ENCODE measurements at places on chromosomes 16 and 17. TPM values are rescaled to one million over a fixed set of nuclear protein-coding genes. Genes with fewer than 3 reads are reported as not detected.

LPCAT2 gene
- 18.8 TPM for total RNA-seq

EVI2B gene
- total RNA-seq: 25.1 TPM

TMEM107 gene
- total RNA-seq: 15.0 TPM

AIPL1 gene
- not detected for total RNA-seq

KCNJ12 gene
- 3.0 TPM for total RNA-seq

HOXB8 gene
- 0.32 TPM for total RNA-seq

AGRP gene
- 1.9 TPM for total RNA-seq

TBX2 gene
- 119 TPM for total RNA-seq

PABPN1L gene
- total RNA-seq: not detected

PNMT gene
- 0.38 TPM for total RNA-seq

DNA sequence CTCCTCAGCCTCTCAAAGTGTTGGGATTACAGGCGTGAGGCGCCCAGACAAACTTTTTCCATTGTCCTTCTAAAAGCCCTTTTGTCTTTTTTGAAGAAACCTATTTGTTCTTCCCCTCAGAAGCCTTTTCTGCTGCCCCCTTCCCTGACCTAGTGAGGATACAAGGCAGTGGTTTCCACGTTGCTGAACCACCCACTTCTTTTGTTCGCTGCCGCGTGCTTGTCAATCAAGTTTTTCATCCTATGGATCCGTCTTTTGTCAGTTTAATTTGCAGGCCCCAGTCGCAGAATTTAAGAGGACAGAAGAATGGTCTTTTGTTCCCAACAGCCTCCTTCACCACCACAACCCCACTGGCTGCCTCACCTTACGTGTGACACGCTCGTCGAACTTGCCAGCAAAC is 20.2 kb upstream of the GNG13 start:
- H3K27me3 ChIP-seq: no peaks in the 10 kb centered on the region
- no peak overlapping the region for H3K27ac ChIP-seq
- no peak overlapping the region for H3K4me3 ChIP-seq
- no peaks in the 10 kb centered on the region for H3K36me3 ChIP-seq
- H3K4me1 ChIP-seq: no peaks in the 10 kb centered on the region
- DNase-seq: no peak

- H3K27ac ChIP-seq: peak overlapping the region; percentile 18
- H3K4me3 ChIP-seq: no peak overlapping the region
- no peak for DNase-seq
- peaks cover 39% of the 10 kb centered on the region for H3K4me1 ChIP-seq
- no peaks in the 10 kb centered on the region for H3K36me3 ChIP-seq
These were observed 104.9 kb downstream of the ADCY9 start for GRCh38 chr16:4011225-4011939.

DNA sequence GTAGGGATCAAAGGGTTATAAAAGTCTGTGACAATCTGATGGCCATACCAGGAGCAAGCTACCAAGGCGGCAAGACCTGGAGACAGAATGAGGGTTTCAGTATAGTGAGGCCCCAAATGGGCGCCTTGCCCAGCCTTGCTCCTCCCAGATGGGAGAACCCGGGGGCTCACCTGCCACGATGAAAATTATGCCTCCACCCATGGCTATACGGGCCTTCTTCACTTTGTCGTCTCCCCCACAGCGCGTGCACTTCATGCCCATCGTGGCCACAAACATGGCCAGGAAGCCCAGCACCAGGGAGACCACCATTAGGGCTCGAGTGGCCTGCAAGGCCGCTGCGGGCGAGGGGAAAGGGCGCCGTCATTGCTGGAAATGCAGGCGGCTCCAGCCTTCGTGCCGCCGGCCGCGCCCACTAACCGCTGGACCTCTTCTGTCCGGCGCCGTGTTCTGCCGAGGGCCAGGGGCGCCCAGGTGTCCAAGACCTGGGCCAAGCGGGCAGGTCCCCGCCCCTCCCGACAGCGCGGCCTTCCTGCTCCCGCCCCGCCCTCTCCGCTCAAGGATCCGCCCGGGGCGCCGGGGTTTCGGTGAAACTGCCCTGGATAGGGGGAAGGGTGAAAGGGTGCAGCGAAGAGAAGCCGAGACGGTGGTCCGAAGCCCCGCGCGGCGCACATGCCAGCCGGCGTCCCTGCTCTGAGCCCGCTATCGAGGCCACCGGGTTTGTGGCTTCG is 1.5 kb downstream of the CLDN7 start:
- H3K27me3 ChIP-seq: peaks cover 10% of the 10 kb centered on the region
- peaks cover 46% of the 10 kb centered on the region for H3K36me3 ChIP-seq
- H3K4me3 ChIP-seq: peak overlapping the region; percentile 59
- peak; percentile 67 for DNase-seq
- H3K4me1 ChIP-seq: peaks cover 46% of the 10 kb centered on the region
- peak overlapping the region; percentile 86 for H3K27ac ChIP-seq

DNA sequence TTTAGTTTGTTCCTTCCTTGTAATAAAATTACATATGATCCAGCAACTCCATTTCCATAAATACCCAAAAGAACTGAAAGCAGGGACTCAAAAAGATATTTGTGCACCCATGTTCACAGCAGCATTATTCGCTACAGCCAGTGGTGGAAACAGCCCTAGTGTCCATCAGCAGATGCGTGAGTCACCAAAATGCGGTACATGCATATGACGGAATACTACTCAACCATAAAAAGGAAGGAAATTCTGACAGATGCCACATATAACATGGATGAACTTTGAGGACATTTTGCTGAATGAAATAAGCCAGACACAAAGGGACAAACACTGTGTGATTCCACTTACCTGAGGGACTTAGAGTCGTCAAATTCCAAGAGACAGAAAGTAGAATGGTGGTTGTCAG is 9.1 kb upstream of the SLC47A2 start:
- H3K36me3 ChIP-seq: no peaks in the 10 kb centered on the region
- no peak for DNase-seq
- no peak overlapping the region for H3K4me3 ChIP-seq
- peak overlapping the region; percentile 78 for H3K27ac ChIP-seq

DNA sequence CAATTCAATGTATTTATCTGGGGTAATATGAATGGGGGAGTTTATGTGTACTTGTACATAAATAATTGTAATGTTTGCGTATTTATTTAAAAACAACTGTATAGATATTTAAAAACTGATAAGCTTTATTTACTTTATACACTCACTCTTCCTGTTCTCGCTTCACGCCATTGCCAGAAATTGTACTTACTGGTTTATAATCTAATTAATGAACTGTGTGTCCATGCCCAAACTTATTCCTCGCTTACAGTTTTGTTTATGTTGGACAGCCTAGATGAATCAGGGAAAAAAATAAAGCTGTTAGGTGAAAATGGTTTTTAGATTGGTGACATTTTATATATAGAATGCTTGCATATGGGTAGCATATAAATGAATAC is 30.8 kb downstream of the AATF start:
- H3K4me3 ChIP-seq: no peak overlapping the region
- no peak overlapping the region for H3K27ac ChIP-seq
- H3K27me3 ChIP-seq: no peaks in the 10 kb centered on the region
- no peaks in the 10 kb centered on the region for H3K36me3 ChIP-seq
- no peak for DNase-seq
- H3K4me1 ChIP-seq: no peaks in the 10 kb centered on the region

DNA sequence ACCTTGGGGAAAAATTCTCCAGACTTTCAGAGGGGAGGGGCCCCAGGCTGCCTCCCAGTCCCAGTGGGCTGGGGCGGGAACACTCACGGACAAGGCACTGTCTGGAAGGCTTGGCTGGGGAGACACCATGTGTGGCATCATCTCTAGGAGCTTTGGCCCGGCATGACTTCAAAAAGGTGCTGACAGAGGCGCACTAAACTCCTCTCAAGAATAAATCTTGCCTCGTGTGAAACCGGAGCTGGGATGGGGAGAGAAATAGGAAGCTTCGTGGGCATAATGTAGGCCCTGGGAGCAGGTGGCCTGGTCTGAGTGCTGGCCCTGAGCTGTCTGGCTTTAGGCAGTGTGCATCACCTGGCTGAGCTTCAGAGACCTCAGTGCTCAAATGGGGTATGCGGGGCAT is 5.7 kb downstream of the WSCD1 start:
- no peak for DNase-seq
- H3K4me1 ChIP-seq: peaks cover 7% of the 10 kb centered on the region
- no peaks in the 10 kb centered on the region for H3K36me3 ChIP-seq
- H3K27me3 ChIP-seq: peaks cover 42% of the 10 kb centered on the region
- no peak overlapping the region for H3K27ac ChIP-seq

- no peak for DNase-seq
- no peak overlapping the region for H3K4me3 ChIP-seq
- H3K27ac ChIP-seq: no peak overlapping the region
- H3K4me1 ChIP-seq: peaks cover 4% of the 10 kb centered on the region
- H3K36me3 ChIP-seq: no peaks in the 10 kb centered on the region
- peaks cover 59% of the 10 kb centered on the region for H3K27me3 ChIP-seq
These were observed 1.2 kb upstream of the HBA1 start for GRCh38 chr16:175011-175949.

DNA sequence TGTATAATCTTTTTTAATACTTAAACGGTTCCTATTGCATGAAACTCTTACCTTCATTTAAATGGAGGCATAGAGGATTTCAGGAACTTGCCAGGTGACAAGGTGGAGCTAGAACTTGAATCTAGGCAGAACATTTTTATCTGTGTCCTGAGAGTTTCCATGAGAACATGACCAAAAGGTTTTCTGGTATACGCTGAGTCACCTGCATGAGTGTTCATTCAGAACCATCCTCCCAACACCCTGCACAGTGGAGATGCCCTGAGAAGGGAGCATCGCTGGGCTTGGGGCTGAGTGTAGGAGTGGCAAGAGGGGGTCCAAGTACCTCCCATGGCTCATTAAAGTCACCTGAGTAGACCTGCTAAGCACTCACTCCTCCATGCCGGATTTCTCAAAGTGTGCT is 169.7 kb upstream of the CACNG5 start:
- no peaks in the 10 kb centered on the region for H3K36me3 ChIP-seq
- no peaks in the 10 kb centered on the region for H3K4me1 ChIP-seq
- H3K27ac ChIP-seq: no peak overlapping the region
- H3K4me3 ChIP-seq: no peak overlapping the region

GRCh38 chr16:64615630-64616280 is 506.1 kb downstream of the CDH11 start:
- no peak overlapping the region for H3K4me3 ChIP-seq
- H3K36me3 ChIP-seq: no peaks in the 10 kb centered on the region
- H3K27me3 ChIP-seq: no peaks in the 10 kb centered on the region
- H3K27ac ChIP-seq: no peak overlapping the region

DNA sequence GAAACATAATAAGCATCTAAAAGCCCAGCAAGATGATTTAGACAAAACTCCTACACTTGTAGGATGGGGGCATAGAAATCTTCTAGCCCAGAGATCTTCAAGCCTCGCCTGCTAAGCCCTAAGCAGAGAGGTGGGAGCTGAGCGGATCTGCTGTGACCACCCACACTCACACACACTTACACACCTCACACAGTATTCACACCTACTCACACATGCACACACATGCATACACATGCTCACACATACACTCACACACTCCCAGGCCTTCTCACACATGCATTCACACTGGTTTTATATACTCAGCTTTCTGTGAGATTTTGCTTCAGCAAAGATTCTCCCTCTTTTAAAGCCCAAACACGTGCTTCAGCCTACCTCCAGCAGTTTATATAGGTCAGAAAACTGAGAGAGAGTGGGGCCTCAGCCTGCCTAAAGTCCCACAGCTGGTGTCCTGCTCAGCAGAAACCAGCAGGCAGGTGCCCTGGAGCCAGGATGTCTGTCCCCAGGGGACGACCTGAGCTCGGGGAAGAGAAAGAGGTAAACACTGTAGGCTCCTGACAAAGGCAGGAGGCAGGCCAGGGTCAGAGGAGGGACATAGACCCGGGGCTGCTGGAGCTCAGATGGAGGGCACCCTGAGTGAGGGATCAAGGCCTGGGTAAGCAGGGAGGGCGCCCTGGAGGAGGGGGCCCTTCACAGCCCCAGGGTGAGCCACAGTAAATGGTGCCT is 12.0 kb upstream of the KRT19 start:
- no peak overlapping the region for H3K27ac ChIP-seq
- no peak overlapping the region for H3K4me3 ChIP-seq
- no peaks in the 10 kb centered on the region for H3K36me3 ChIP-seq
- DNase-seq: no peak

DNA sequence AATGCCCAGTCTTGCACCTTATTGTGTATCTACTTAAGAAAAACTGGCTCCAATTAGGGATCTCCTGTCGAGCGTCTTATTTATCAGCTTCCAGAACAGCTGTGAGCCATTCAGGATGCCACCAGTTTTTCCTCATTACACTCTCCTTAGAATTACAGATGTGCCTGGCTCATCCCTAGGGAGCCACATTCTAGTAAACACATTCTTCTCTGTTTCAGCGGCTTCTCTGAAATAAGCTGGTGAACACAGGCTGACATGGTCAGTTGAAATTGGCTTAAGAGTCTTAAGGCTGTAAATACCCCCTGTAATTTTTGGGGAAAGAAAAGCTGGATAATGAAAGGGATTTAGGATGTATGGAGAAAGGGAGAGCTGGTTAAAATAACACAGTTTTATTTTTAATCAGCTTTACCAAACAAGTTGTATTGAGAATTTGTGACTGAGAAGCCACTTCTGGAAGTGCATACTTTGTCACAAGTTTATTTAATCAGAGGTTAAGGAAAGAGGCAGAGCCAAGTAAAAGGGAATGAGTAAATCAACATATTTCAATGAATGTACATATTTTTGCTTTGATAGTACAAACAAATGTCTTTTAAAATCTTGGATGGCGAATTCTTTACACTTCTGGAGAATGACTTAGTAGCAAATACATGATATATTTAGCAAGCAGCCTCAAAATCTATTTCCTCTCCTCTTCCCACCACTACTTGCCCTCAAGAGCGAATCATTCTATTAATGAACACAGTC is 562.0 kb upstream of the GOT2 start:
- no peaks in the 10 kb centered on the region for H3K27me3 ChIP-seq
- no peak overlapping the region for H3K27ac ChIP-seq
- H3K4me1 ChIP-seq: no peaks in the 10 kb centered on the region
- H3K4me3 ChIP-seq: no peak overlapping the region

DNA sequence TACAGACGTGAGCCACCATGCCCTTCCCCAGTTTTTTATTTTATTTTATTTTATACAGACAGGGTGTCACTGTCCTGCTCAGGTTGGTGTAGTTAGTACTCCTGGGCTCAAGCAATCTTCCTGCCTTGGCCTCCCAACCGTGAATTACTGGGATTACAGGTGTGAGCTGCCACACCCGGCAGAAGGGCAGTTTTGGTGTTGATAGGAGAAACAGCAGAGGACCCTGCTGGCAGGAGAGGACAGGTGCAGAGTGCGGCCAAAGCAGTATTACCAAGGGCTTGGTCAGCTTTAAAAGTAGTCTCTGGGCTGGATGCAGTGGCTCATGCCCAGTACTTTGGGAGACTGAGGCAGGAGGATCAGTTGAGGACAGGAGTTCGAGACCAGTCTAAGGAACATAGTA is 22.9 kb downstream of the FOXK2 start:
- H3K27me3 ChIP-seq: no peaks in the 10 kb centered on the region
- H3K4me1 ChIP-seq: peaks cover 54% of the 10 kb centered on the region
- DNase-seq: no peak
- no peak overlapping the region for H3K4me3 ChIP-seq
- no peaks in the 10 kb centered on the region for H3K36me3 ChIP-seq

GRCh38 chr17:70564006-70564620 is 394.8 kb downstream of the KCNJ2 start:
- no peak overlapping the region for H3K27ac ChIP-seq
- no peaks in the 10 kb centered on the region for H3K36me3 ChIP-seq
- no peaks in the 10 kb centered on the region for H3K27me3 ChIP-seq

Data from left lung (tissue), 14 donors.